ENCODE measurements at places on chromosomes 7 and 10.

DNA sequence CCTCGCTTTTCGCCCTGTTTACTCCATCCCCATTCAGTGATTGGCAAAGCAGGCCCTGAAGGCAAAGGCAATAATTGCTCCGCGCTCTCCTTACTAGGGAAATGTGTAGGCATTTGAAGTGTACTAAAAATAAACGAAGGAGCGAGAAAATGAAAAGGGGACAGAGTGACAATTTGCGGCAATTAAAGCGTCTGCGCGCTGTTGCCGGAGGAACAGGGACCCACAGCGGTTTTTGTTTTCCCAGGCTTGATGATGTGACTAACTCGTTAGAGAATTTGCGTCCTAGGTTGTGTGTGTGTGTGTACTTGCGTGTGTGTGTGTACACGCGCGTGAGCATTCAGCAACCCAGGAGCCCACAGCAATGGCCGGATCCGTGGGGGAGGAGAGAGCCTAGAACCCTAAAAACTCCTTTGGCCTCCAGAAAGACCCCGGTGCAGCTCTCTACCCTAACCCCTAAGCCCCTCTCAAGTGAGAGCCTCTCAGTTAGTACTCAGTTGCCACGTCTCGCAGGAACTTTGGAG lies 7.8 kb upstream of the DLX6 start:
- no peak for DNase-seq

DNA sequence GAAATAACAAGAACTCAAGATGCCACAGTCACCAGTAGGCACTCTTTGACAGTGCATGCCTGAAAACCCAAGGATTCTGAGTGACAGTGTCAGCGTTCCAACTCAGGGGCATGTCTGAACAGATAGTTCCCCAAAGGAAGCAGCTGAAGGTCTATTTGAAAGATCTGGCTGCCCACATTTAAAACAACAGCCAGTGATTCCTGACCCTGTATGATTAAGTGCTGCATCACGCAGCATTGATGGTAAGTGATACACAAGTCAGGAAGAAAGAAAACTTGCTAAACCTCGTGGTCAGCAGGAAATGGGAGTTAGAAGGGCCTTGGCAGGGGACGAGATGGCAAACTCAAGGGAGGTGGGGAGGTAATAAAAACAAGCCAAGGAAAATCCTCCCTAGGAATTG lies 1013.1 kb downstream of the TYW1 start:
- DNase-seq: peak; percentile 12

GRCh38 chr10:14385596-14386593 lies 55.2 kb upstream of the FRMD4A start:
- peak; percentile 88 for DNase-seq

DNA sequence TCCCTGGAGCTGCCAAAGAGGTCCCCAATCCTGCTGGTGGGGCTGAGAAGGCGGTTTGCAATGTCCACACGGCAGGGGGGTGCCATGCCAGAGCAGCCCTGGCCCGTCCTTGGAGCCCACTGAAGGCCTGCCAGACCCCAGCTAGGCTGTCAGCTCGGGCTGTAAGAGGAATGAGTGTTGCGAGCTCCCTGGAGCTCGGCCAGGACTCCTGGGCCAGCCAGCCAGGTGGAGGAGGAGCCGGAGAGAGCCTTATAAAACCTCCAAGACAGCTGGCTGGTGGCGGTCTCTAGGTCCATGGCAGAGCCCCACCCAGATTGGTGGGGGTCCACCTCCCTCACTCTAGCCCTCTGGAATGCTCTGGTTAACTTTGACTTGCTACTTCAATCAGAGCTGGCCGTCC lies 55.1 kb upstream of the CALN1 start:
- DNase-seq: no peak

- DNase-seq: peak; percentile 44
Observed at GRCh38 chr7:726854-727103, 280 bp downstream of the DNAAF5 start.

DNA sequence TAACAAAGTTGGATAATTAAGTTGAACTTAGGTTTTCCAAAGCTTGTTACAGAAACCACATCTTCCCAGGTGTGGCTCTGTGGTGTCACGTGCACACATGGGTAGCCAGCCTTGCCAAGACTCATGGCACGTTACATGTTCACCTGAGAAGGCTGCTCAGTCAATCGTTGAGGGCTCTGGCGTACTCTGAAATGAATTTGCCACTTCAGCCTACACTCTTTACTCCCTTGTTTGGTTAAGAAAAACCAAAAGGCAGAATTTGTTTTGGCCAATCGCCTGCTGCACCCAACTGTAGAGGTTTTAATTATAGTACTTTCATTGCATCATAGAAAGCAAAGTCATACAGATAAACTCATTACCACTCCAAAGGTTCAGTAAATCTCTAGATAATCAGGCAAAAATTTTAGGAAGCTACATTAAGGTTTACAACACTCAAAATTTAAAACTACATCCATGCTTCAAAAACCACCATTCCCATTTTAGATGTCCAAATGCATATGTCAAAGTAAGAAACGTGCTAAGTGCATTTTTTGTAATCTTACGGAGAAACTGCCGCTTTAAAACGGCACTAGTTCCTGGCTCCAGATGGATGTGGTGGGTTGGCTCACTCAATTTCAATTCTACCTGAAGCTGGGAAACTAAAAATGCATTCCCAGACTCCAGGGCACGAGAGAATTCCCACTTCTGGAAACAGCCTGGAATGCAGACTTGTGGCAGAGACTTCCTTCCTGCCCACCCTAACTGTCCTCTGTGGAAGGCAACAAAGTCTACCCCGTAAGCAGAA lies 88.4 kb downstream of the DIP2C start:
- DNase-seq: peak; percentile 86

- DNase-seq: peak; percentile 7
Observed at GRCh38 chr7:53993224-53993623, 549.0 kb upstream of the VSTM2A start.

GRCh38 chr10:63646491-63646890 lies 125.3 kb downstream of the REEP3 start:
- DNase-seq: no peak

GRCh38 chr7:84022684-84023308 lies 171.8 kb downstream of the SEMA3A start:
- DNase-seq: peak; percentile 40

DNA sequence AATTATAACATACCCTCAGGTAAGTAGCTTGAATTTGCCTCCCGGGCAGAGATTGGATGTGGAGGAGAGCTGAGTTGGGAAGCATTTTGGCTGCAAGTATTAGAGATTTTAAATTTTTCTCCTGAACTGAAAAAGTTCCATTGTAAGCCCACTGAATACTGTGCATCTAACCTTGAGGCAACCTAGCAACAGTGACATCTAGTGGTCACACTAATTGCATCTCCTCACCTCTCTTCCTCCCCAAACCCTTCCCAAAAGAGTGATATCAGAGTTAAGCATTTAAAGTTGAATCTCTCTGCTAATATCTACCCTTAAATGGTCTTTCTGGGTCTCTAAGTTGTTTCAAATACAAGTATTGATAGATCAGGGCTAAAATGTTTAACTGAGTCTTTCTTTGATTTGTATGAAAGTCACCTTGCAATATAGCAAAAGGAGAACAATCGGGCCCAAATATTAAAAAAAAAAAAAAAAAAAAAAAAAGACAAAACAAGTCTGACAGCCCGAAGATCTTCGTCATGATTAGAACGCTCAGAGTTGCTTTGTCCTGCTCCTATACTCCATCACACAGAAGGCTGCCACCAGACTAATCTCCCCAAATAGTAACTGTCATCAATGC lies 40.4 kb upstream of the DLX5 start:
- peak; percentile 72 for DNase-seq

- DNase-seq: peak; percentile 15
Observed at GRCh38 chr10:36736311-36736710, 389.1 kb upstream of the ANKRD30A start.

DNA sequence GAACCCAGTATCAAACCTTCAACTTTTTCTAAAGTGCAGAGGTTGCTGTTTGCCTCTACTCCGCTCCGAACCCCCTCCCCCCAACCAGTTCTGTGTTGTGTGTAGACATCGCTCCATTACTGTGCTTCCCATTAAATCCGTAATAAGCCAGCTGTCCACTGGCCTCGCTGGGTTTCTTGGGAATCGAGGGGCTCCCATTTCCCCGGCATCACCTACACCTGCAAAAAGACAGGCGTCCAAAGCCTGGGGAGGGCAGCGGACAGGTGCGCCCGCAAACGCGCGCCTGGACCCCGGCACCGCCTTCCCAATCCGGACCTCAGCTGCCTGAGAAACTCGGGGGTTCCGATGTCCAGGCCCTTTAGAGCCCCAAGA lies 631 bp downstream of the RTKN2 start:
- no peak for DNase-seq

GRCh38 chr10:34244756-34245484 lies 570.2 kb downstream of the PARD3 start:
- no peak for DNase-seq

DNA sequence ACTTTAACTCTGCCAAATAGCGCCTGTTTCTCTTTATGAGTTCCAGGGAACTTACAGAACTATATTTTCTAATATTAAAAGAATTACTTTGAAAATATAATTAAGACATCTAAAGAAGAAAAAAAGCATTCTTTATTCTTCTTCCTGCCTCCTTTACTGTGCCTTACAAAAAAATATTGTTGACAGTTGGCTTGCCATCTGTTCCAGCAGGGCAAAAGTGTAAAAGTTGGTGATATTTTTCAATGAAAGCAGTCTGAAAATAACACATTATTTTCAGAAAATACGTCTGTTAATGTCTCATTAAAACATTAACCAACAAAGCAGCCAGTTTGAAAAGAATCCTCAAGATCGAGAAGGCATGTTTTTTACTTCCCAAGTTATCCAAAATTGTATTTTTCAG lies 1032.2 kb upstream of the LRRTM3 start:
- DNase-seq: no peak

DNA sequence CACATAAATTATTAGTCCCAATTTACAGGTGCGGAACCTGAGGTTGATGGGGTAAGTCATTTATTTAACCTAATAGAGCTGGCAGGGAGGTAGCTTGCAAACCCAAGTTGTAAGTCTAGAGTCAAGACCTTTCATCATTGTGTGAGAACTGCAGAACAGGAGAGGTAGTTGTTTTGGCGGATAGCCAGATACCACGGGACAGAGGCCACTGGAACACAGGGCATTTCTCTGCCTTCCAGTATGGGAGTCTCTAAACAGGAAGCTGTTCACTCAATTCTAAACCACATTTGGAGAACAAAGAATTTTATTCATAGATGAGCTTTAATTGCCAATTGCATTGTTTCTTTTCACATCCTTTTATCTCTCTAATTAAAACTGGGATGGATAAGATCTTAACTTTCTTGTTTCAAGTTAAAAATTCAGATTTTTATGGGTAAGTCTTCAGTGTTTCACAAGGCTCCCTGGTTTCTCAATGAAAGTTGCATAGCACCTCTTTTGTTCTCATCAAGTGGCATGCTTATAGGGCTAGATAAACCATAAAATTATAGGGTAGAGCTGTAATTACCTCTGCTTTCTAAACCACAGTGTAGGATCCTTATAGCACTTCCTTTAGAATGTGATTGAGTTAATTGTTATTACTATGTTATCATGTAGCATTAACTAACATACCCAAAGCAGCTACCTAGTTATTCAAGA lies 489.0 kb downstream of the GATA3 start:
- peak; percentile 3 for DNase-seq

GRCh38 chr7:38757931-38758330 lies 126.8 kb upstream of the AMPH start:
- peak; percentile 46 for DNase-seq

DNA sequence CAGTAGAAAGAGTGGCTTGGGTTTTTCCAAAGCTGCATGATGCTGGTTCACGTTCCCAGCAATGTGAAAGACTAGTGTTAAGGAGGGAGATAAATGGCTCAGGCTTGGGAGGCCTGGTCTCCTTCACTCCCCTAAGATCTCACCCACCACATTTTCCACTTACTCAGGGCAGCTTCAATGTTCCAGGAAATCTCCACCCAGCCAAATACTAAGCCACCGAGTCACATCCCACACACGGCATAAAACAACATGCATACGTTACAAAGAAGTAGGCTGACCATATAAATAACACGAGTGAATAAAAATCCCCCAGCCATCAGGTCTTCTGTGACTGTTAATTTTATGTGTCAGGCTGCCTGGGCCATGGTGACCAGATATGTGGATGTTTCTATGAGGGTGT lies 303.5 kb downstream of the SFMBT2 start:
- DNase-seq: peak; percentile 58

GRCh38 chr10:24299578-24300260 lies 90.8 kb downstream of the KIAA1217 start:
- peak; percentile 61 for DNase-seq

- no peak for DNase-seq
Observed at GRCh38 chr10:71333129-71333887, 14.2 kb downstream of the SLC29A3 start.

GRCh38 chr7:128302139-128302538 lies 41.6 kb downstream of the RBM28 start:
- DNase-seq: peak; percentile 14

DNA sequence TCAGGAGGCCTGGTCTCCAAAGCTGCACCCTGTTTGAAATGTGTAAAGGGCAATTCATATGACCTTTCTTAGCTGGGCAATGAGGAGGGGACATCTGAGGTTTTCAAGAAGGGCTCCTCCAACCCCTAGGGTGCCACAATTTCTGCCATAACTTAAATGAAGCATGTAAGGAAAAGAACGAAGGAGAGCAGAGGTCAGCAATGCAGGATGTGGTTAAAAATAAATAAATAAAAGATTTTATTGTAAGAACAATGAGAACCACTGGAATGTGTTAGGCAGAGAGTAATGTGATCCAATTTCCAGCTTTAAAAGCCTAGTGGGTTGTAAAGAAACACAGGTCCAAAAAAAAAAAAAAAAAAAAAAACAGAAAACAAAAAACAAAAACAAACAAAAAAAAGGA lies 673.1 kb downstream of the TNS3 start:
- DNase-seq: peak; percentile 79

- peak; percentile 40 for DNase-seq
Observed at GRCh38 chr7:32958046-32959025, 1.1 kb downstream of the FKBP9 start.

DNA sequence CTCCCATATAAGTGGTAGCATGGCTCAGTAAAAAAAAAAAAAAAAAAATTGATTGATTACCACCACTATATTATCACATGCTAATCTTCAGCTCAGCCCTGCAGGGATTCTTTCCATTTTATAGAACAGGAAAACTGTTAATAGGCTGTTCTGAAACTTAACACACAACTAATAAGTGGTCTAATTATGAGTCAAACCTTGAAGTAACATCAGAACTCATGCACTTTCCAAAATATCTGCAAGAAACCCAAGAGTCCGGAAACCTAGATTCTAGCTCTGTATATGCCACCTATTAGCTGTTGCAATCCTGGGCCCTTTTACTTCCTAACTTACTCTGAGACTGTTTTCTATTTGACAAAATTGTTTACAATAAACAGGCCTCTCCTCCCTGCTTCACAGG lies 23.9 kb downstream of the SEM1 start:
- no peak for DNase-seq

- DNase-seq: no peak
Observed at GRCh38 chr10:97017474-97017903, 168.3 kb downstream of the SLIT1 start.

DNA sequence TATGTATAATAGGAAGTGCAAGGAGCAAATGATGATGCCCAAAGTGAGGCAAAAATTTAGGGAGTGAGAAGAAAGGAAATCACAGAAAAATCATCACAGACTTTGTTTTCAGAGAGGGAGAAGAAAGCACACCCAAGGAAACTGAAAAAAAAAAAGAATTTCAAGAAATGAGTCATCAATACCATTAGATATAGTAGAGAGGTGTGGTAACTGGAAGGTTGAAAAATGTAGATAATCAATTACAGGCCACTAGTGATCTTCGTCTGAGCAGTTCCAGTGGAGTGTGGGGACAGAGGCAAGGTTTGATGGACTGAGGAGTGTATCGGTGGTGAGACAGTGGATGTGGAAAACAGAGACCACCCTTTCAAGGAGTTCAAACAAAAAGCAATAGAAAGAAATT lies 31.7 kb downstream of the ASB4 start:
- no peak for DNase-seq
